A549 treated with Hydrocortisone at 1 μM for 4 hours (cell line): ENCODE measurements at places on chromosomes 4 and X. TPM values are rescaled to one million over a fixed set of nuclear protein-coding genes. Genes with fewer than 3 reads are reported as not detected.

The MAB21L2 gene
- total RNA-seq = not detected in 5 replicates

The SOX3 gene
- total RNA-seq = not detected in 5 replicates

The PAK3 gene
- total RNA-seq = 0.08 TPM in 2 of 5 replicates, not detected in the others

The SLITRK2 gene
- total RNA-seq = not detected in 5 replicates

The F11 gene
- total RNA-seq = not detected in 5 replicates

The TLR7 gene
- not detected in 5 replicates for total RNA-seq

The FANCB gene
- total RNA-seq = 2.0 to 4.4 TPM (median 2.8 TPM) in 5 replicates

The RPL39 gene
- 3,501 to 4,126 TPM (median 3,665 TPM) in 5 replicates for total RNA-seq

The TMEM255A gene
- total RNA-seq = 0.23 to 0.74 TPM (median 0.33 TPM) in 5 replicates

The CPZ gene
- total RNA-seq = 0.15 to 0.35 TPM (median 0.24 TPM) in 5 replicates

The GLRA3 gene
- total RNA-seq = 0.01 TPM in 1 of 5 replicates, not detected in the others

The HELT gene
- total RNA-seq = not detected in 5 replicates

The CFAP99 gene
- 0.12 to 0.24 TPM (median 0.18 TPM) in 3 of 5 replicates, not detected in the others for total RNA-seq

The MGAT4D gene
- not detected in 5 replicates for total RNA-seq

The SOWAHD gene
- total RNA-seq = 0.10 to 0.14 TPM in 2 of 5 replicates, not detected in the others

The ACE2 gene
- 0.05 to 0.06 TPM in 2 of 5 replicates, not detected in the others for total RNA-seq

The SLC7A11 gene
- 16.0 to 23.1 TPM (median 17.5 TPM) in 5 replicates for total RNA-seq

The UGT2A2 gene
- total RNA-seq = not detected in 5 replicates

The KDM5C gene
- total RNA-seq = 47.0 to 56.4 TPM (median 52.9 TPM) in 5 replicates

The FMR1NB gene
- not detected in 5 replicates for total RNA-seq

The MAGEA12 gene
- 0.09 to 0.22 TPM (median 0.14 TPM) in 5 replicates for total RNA-seq

The HPRT1 gene
- total RNA-seq = 97.2 to 139 TPM (median 106 TPM) in 5 replicates

The GBA3 gene
- not detected in 5 replicates for total RNA-seq

The CLNK gene
- not detected in 5 replicates for total RNA-seq

The GLA gene
- total RNA-seq = 160 to 197 TPM (median 177 TPM) in 5 replicates

The SLC39A8 gene
- total RNA-seq = 8.7 to 11.4 TPM (median 9.7 TPM) in 5 replicates

The IL13RA1 gene
- 50.4 to 72.0 TPM (median 61.1 TPM) in 5 replicates for total RNA-seq

The FGFBP2 gene
- 0.12 to 0.39 TPM (median 0.31 TPM) in 5 replicates for total RNA-seq

The CPXCR1 gene
- total RNA-seq = not detected in 5 replicates

The ZFP92 gene
- 0.52 to 0.62 TPM (median 0.56 TPM) in 5 replicates for total RNA-seq

The SFRP2 gene
- total RNA-seq = 0.05 TPM in 1 of 5 replicates, not detected in the others

The TMEM150C gene
- 0.59 to 1.2 TPM (median 0.95 TPM) in 5 replicates for total RNA-seq

The HMX1 gene
- 0.09 to 0.13 TPM (median 0.10 TPM) in 4 of 5 replicates, not detected in the other for total RNA-seq

The GNRHR gene
- not detected in 5 replicates for total RNA-seq

The HTN3 gene
- not detected in 5 replicates for total RNA-seq

The DCAF16 gene
- total RNA-seq = 4.0 to 9.2 TPM (median 7.1 TPM) in 5 replicates

The KIT gene
- 0.02 to 0.03 TPM (median 0.03 TPM) in 3 of 5 replicates, not detected in the others for total RNA-seq

The FAM193A gene
- 8.1 to 9.4 TPM (median 8.8 TPM) in 5 replicates for total RNA-seq

The AFP gene
- 1.5 to 4.3 TPM (median 2.3 TPM) in 5 replicates for total RNA-seq

The DIPK2B gene
- total RNA-seq = not detected in 5 replicates

The XAGE5 gene
- not detected in 5 replicates for total RNA-seq

The AVPR2 gene
- total RNA-seq = 0.07 TPM in 1 of 5 replicates, not detected in the others

The ZNF518B gene
- total RNA-seq = 2.3 to 4.4 TPM (median 3.2 TPM) in 5 replicates

The DGKQ gene
- total RNA-seq = 4.9 to 7.9 TPM (median 6.6 TPM) in 5 replicates

The MAGED2 gene
- total RNA-seq = 73.0 to 94.8 TPM (median 85.6 TPM) in 5 replicates

The SSX2B gene
- total RNA-seq = not detected in 5 replicates

The GSTCD gene
- 4.7 to 7.6 TPM (median 6.0 TPM) in 5 replicates for total RNA-seq

The GLRA2 gene
- not detected in 5 replicates for total RNA-seq

The AR gene
- total RNA-seq = 2.7 to 3.8 TPM (median 3.2 TPM) in 5 replicates

The SUPT20HL2 gene
- total RNA-seq = not detected in 5 replicates

The RNF212 gene
- total RNA-seq = 1.4 to 2.8 TPM (median 2.4 TPM) in 5 replicates

The ABCG2 gene
- 16.5 to 22.0 TPM (median 17.0 TPM) in 5 replicates for total RNA-seq

The UGT2B15 gene
- 0.05 to 0.13 TPM (median 0.07 TPM) in 4 of 5 replicates, not detected in the other for total RNA-seq
